ENCODE measurements at places on chromosomes 11 and 22. TPM values are rescaled to one million over a fixed set of nuclear protein-coding genes. Genes with fewer than 3 reads are reported as not detected.

DNA sequence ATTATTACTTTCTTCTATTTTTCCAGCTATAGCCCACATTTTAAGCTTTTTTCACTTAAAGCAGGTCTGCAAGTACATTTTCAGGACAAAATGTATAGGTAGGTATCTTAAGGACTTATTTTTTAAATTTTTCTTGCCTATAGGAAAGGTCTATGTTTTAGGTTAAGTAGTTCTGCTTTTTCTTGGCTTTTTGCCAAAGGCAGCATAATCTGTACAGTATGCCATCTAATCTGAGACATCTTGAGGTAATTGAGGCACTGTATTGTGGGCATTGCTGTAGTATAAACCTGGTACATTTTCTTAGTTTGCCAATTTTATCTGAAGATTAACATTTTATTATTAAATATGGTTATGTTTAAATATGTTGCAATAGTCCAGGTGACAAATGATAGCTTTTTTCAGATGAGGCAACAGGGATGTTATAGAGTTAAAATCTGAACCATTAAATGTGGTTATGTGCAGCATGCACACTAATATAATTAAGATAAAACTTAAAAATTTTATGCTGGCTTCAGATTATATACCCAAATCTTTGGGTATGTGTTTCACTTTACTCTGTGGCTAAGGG, 42.9 kb downstream of the QSER1 start:
- no peak for DNase-seq

GRCh38 chr22:32411402-32411801, 645 bp downstream of the RTCB start:
- no peak for DNase-seq

DNA sequence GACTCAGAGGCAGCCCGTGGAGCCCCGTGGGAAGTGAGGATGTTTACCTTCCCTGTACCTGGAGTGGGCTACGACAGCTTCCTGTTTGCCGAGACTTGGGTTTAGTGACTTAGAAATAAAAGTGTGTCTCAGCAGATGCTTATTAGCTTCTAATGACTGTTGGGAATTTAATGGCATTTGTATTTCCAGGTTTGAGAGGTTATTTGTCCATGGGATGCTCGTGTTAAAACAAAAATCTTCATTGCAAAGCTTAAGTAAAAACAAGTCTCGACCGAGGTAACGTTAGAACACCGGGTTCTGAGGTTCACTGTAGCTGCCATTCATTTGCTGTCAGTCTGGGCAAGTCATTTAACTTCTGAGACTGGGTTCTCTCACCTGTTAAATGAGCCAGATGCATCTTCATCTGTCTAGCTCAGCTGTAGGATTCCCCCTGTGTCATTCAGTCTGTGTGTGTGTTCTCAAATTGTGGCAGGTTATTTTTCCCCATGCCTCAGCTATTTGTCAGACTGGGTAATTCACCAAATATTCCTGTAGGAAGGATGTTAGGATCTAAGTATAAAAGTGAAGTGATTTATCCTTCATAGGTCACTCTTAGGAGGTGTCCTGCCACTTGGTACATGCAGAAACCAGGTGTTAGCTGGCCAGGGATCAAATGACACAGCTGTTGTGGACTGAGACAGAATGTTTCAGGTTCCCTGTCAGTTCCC, 791 bp downstream of the EI24 start:
- DNase-seq = peak; percentile 23

GRCh38 chr22:32474635-32475467, at the start of gene FBXO7:
TSS of gene FBXO7 (plus strand) at chr22:32474811. CDS start at chr22:32475003, 192 bp downstream.
- peak; percentile 94 for DNase-seq

GRCh38 chr11:1908618-1909017, 10.9 kb upstream of the TNNT3 start:
- DNase-seq = peak; percentile 65

- no peak for DNase-seq
Measured at GRCh38 chr11:20376162-20376730, 11.3 kb upstream of the PRMT3 start.

GRCh38 chr22:44023404-44024287, 456 bp upstream of the PARVB start:
- peak; percentile 27 for DNase-seq

DNA sequence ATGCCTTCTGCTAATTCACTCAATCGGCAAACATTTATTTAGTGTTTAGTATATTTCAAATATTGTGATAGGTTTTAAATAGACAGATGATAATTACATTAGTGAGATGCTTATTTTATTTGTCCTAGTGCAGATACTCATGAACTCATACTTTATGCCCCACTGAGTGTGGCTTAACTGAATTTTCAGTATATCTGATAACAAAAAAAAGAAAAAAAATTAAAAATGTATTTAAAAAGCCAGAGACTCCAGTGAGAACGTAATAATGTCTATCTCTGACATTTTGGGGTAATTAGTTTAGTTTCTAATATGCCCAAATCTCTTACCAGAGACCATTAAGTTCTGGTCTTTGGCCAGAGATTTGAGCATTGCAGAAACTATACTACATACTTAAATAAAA, 332.6 kb upstream of the CHORDC1 start:
- no peak for DNase-seq

DNA sequence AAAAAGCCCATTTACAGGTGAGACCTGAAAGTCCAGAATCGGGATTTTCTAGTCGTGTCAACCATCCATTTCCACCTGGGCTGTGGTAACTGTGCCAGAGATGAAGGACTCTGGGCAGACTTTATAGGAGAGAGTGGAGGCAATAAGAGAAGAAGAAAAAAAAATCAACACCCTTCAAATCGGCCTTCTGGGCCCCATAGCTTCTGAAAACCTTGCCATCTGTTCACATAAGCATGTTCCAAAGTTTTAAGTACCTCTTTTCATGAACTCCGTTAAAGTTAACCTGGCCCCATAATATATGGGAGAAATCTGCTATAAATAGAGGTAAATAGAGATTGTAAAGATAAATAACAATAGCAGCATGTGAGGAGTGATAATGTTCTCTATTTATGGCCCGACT, 470.5 kb downstream of the MIAT start:
- DNase-seq = no peak

- peak; percentile 75 for DNase-seq
Measured at GRCh38 chr11:92838759-92839310, 130.6 kb upstream of the MTNR1B start.

GRCh38 chr11:567629-568292, 7.0 kb downstream of the RASSF7 start:
- DNase-seq = no peak

GRCh38 chr11:12397931-12398334, 20.6 kb downstream of the PARVA start:
- peak; percentile 82 for DNase-seq

GRCh38 chr11:66595245-66595904, 2.4 kb downstream of the CCS start:
- DNase-seq = peak; percentile 57

DNA sequence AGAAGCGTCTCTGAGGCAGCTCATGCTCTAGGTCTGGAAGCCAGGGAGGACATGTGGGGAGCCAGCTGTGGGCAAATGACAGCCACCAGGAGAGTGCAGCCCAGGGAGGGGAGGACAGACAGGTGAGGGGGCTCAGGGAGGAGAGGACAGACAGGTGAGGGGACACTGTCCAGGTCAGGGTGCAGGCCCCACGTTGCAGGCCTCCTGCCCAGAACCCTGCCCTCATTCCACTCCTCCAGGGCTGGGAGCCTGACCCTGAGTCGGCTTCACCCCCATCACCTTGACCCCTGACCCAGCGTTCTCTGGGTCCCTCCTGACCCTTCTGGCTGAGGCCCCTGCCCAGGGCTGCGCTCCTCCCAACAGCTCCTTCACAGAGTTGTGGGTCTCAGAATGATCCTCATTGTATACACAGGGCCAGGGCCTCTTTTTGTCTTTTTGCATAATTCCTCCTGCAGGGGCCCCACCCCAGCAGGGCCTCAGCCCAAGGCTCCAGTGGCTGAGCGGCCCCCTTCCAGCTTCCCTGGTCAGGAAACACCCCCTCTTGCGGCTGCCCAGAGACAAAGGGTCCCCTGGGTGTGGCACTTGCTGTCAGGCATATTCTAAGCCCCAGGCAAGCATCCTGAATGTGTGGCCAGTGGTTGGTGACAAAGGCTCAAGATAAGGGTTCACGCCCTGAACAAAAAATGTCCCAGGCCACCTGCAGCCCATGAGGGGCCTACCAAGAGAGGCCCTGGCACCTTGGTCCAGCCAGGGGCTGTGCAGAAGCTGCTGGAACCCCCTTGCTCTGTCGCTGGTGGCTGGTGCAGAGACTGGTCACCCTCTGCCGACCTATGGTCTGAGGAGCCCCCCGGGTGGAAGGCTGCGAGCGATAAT, 853.0 kb downstream of the BRD1 start:
- DNase-seq = no peak

- DNase-seq = no peak
Measured at GRCh38 chr22:32684148-32684821, 117.2 kb upstream of the TIMP3 start.

DNA sequence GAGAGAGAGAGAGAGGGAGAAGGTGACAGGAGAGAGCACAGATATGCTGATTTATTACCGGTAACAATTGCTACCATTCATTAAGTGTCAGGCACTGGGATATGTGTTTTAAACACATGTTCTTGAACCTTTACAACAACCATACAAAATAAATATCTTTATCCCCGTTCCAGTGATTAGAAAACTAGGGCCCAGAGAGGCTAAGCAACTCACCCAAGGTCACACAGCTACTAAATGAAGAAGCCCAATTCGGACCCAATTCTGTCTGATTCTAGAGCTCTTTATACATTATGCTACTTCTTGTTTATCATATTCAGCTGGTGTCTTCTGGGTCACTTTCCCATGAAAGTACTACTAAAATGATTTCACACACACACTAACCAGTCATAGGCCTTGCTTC, 154.0 kb upstream of the RAG2 start:
- DNase-seq = no peak

- no peak for DNase-seq
Measured at GRCh38 chr11:61776561-61777075, 15.8 kb downstream of the TMEM258 start.

DNA sequence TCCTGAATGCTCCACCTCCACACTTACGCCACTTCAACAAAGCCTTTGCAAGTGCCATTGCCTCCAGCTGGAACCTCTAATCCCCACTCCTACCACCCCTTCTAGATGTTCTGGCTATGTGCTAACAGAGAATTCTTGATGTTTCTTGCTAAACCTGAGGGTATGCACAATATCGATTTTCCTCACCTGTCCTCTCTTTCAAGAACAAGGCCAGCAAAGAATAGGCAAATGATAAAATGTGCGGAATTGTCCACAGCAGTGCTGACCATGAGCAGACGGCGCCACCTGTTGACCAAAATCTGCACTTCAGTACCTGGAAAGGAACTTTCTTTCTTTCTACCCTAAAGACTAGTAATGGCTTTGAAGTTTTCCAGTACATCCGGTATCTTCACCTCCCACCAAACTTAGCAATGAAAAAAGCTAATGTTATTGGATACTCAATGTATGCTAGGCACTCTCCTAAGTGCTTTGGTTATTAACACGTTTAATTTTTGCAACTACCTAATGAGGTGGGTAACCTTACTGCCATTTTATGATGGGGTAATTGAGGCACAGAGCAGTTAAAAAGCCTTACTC, 3.4 kb downstream of the TIMM10 start:
- DNase-seq = peak; percentile 59

- no peak for DNase-seq
Measured at GRCh38 chr11:118049771-118050170, 27.1 kb upstream of the TMPRSS4 start.

- peak; percentile 92 for DNase-seq
Measured at GRCh38 chr11:121292495-121293287, at the start of gene SC5D. TSS of gene SC5D (plus strand) at chr11:121292771. CDS start at chr11:121303376, 10,605 bp downstream.

- no peak for DNase-seq
Measured at GRCh38 chr11:71283971-71284441, 31.6 kb upstream of the SHANK2 start.

GRCh38 chr22:22893077-22893805, 5.6 kb downstream of the IGLL5 start:
- no peak for DNase-seq

DNA sequence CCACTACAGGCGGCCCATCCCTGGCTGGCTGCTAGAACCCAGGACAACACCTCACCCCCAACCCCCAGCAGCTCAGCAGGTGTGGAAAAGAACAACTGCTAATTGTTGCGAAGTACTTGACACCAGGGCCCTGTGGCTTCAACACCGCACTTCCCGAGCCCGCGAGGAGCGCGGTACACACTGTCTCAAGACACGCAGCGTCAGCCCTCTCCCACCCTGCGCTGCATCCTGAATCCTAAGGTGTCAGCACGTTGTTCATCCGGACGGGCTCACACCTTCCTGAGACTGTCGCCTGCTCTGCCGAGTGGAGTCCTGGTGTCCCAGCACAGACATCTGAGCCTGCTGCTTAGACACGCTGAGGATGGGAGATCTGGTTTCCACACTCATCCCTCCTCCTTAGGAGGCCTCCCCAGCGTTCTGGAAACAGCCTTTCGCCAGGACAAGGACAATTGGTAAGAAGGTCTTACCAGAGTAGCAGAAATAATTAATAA, 1336.2 kb downstream of the BRD1 start:
- DNase-seq = no peak

- DNase-seq = no peak
Measured at GRCh38 chr11:27611947-27612455, 88.3 kb downstream of the BDNF start.

- peak; percentile 34 for DNase-seq
Measured at GRCh38 chr11:59172345-59173079, 580 bp downstream of the DTX4 start.

GRCh38 chr11:88861618-88862017, 204.2 kb downstream of the GRM5 start:
- DNase-seq = no peak

- DNase-seq = peak; percentile 21
Measured at GRCh38 chr11:87265979-87266378, 228.2 kb downstream of the TMEM135 start.

- DNase-seq = no peak
Measured at GRCh38 chr11:1260023-1260501, 37.2 kb downstream of the MUC5B start.

DNA sequence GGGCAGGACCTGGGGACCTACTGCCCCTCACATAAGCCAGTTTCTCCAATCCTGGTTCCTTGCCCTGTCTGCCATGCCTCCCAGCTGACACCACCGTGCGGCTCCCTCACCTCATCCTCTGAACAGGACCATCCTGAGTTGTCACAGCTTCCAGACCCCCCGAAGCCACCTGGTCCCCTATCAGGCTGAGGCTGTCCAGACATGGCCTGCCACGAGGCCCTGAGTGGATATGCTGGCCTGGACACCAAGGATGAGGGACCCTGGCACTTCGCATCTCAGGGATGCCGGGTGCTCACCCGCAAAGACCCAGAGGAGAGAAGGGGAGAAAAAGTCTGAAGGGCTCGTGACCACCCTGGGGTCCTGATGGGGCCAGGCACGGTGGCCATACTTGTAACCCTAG, 15.8 kb upstream of the CCDC188 start:
- DNase-seq = no peak

The H19 gene
- 3,714 TPM for polyA plus RNA-seq

The ABCC8 gene
- polyA plus RNA-seq = 1.7 TPM

The ZNF215 gene
- 3.0 TPM for polyA plus RNA-seq

The CREB3L1 gene
- polyA plus RNA-seq = 13.8 TPM

The DCHS1 gene
- 30.7 TPM for polyA plus RNA-seq

The LSP1 gene
- polyA plus RNA-seq = 7.2 TPM

The BTBD18 gene
- polyA plus RNA-seq = 0.50 TPM

The APOBEC3B gene
- 3.4 TPM for polyA plus RNA-seq

The ENTHD1 gene
- not detected for polyA plus RNA-seq

The GAL3ST3 gene
- polyA plus RNA-seq = 6.1 TPM

The SCUBE1 gene
- 11.1 TPM for polyA plus RNA-seq

The C11orf16 gene
- polyA plus RNA-seq = 0.90 TPM

The MMP12 gene
- 2.4 TPM for polyA plus RNA-seq

The TBX1 gene
- polyA plus RNA-seq = 1.1 TPM

All from renal pelvis (tissue), 12 donors.